ENCODE measurements at places on chromosomes 4 and X.

DNA sequence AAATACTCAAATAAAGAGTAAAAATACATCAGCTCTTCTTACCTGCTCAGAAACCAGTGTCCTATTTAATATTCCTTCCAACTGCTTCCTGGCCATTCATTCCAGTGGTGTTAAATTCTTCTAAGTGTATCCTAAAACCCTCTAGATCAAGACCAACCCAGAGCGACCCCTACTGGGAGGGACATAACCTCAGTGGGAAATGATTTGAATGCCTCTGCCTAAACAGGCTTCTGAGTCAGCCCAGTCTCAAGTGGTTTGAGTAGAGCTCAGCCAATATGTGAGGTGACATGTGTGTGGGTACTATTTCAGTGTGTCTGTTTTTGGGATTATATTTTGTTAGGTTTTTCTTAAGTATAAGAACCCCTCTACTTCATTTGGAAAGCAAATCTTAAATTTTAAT is 133.6 kb upstream of the ARHGEF9 start:
- peak; percentile 55 for DNase-seq

DNA sequence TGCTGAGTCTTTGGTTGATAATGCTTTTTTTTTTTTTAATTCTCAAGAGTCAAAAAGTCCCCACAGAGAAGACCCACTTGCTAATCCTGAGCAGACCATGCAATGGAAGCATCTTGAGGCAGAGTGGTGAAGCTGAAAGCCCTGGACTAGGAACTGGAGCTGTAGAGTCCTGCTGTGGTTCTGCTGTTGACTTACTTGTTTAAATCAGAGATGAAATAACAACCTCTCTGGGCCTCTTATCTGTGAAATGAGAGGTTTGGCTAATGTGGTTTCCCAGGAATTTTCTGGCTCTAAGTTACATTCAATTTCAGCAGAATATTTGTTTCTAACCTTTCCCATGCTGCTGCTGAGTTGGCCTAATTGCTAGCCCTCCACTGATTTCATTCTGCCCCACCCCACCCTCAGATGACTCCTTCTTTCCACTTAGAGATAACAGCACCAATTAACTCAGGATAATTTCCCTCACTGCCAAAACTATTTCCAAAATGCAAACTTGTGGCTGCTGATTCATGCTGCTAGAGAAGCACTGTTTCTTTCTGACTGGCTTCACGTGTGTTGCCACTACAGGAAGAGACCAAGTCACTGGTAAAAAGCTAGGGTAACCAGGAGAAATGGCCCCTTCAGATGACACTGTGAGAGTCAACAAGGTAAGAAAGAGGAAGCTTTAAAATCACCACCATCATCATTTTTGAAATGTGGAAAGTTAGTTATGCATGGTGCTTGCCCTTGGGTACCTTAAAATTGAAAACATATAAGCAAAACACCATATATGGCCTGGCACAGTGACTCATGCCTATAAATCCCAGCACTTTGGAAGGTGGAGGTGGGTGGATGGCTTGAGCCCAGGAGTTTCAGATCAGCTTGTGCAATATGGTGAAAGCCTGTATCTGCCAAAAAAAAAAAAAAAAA is 326.4 kb downstream of the DCHS2 start:
- no peak for DNase-seq

- no peak for DNase-seq
Measured at GRCh38 chrX:10709276-10709675, 88.9 kb upstream of the MID1 start.

- no peak for DNase-seq
Measured at GRCh38 chr4:108361886-108362285, 193.2 kb upstream of the LEF1 start.

- DNase-seq: no peak
Measured at GRCh38 chr4:61079427-61079826, 120.7 kb upstream of the ADGRL3 start.
